ENCODE measurements at places on chromosomes 13 and 19. TPM values are rescaled to one million over a fixed set of nuclear protein-coding genes. Genes with fewer than 3 reads are reported as not detected.

DNA sequence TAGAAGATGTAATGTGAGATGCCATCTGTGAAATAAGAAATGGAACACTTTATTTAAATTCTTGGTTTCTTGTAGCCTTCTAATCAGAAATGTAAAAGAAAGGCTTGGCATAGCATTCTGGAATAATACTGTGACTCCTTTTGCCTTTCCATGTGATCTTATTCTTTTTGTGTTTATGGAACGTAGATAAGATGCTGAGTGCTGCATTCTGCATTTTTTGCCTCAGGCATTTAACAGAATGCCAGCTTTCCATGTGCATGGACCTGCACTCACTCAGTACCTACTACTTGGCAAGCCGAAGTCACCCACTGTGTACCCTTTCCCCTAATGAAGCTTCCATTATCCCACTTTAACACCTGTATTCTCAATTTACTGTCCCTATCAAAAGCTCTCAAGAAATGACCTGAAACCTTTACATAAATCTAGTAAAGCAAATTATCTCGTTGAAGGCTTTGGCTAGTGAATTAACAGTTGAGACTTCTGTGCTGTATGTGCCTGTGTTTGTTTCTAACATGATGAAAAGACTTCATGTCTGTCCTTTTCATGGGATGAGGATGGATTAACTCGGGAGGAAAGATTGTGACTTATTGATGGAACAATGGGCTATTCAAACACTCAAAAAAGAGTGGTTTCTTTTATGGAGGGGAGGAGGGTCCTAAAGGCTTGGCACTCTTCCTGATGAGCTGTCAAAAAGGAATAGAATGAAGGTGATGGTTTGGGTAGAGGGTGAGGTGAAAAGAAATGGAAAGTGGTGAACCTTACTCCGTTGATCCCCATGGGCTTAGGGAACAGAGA lies 44.7 kb upstream of the FRY start:
- no peak for DNase-seq

Gene RNF17
- total RNA-seq = not detected

DNA sequence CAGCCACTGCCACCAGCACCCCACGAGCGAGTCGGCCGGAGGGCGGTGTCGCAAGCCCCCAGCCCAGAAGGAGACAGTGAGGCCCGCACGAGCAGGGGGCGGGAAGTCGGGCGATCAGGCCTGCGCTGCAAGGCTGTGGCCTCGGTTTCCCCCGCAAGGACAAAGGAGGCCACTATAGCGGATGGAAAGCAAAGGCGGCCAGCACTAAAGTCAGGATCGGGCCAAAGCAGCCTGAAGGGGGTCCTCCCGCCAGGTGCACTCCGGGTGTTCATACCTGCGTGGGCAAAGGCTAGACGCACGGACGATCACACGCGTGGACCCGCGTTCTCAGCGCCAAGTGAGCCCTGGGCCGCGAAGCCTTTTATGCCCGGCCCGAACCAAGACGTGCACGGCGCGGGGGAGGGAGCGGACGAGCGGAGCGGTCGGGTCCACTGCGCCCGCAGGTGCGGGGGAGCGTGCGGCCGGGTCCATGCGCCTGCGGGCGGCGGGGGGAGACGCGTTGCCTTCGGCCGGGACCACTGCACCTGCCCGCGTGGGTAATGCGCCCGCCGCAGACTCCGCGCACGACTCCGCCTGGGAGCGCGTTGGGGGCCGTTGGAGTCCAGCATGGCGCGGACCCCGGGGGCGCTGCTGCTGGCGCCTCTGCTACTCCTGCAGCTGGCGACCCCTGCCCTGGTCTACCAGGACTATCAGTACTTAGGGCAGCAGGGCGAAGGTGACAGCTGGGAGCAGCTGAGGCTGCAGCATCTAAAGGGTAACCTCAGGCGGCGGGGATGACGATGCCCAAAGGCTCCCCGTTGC lies at the start of the genes PRDX2 and THSD8:
Gene PRDX2 (minus strand): TSS at position 335 of the 801 bp plus-strand sequence. CDS start 539 bp downstream, outside the sequence.
Gene THSD8 (plus strand): TSS at position 604 of the 801 bp plus-strand sequence. CDS start 3 bp downstream, at position 607.
- peak; percentile 96 for DNase-seq

DNA sequence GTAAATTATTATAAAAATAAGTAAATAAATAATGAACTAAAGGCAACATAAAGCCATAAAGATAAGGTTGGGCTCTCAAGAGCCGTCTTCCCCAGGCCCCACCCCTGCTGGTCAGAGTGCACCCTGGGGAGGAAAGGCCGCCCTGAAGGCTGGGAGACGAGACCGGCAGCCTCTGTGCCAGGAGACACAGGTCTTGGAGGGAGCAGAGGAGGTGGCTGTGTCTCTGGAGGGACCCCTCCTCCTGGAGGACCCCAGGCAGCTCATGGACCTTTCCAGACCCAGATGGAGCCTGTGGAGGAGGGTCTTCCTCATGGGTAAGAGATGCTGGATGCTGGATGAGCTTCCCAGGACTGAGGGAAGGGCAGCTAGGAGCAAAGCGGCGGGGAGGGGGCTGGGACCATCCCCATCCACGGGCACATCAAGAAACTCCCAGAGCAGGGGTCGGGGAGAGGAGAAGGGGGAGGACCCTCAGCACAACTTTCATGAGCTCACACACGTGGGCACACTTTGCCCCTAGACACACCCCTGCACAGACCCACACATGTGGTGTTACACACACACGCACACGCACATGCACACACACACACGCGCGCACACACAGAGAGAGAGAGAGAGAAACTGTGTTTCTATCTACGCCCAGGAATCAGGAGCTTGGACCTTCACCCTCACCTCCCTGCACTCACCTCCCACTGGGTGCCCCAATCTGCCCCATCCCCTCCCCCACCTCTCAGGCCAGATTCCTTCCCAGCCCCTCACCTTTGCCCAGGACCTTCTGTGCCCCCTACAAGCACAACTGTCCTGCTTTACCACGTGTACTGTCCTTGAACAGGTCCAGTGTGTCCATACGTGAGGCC lies at the start of gene CEACAM18:
Gene CEACAM18 (plus strand): TSS at position 159 of the 854 bp plus-strand sequence.
- no peak for DNase-seq

- DNase-seq = no peak
Measured at GRCh38 chr13:110232756-110233155, 74.2 kb downstream of the COL4A1 start.

Gene ACP7
- not detected for total RNA-seq

DNA sequence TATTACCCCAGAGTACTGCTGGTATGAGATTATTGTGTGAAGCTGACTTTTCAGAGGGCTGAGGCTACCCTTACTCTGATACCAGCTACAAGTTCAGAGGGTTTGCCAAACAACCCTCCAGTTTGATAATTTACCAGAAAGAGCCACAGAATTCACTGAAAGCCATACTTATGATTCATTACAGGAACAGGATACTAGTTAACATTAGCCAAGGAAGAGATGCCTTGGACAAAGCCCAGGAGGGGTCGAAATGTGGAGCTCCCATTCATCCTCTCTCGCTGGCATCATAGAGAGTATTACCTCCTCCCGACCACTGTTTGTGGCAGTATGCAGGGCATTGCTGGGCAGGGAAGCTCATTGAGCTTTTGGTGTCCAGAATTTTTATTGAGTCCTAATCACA lies 364.3 kb downstream of the KCNRG start:
- DNase-seq = no peak
